Liver (tissue), 10 donors: ENCODE measurements at places on chromosomes 13 and 19. TPM values are rescaled to one million over a fixed set of nuclear protein-coding genes. Genes with fewer than 3 reads are reported as not detected.

The MBD3L3 gene
- polyA plus RNA-seq, result not detected

GRCh38 chr19:17121736-17122293 lies 46.2 kb downstream of the MYO9B start:
- H3K4me1 ChIP-seq, result no peaks in the 10 kb centered on the region
- no peak for DNase-seq
- no peaks in the 10 kb centered on the region for H3K27me3 ChIP-seq
- H3K27ac ChIP-seq, result no peak overlapping the region
- no peaks in the 10 kb centered on the region for H3K36me3 ChIP-seq

The CYP2F1 gene
- polyA plus RNA-seq, result not detected

DNA sequence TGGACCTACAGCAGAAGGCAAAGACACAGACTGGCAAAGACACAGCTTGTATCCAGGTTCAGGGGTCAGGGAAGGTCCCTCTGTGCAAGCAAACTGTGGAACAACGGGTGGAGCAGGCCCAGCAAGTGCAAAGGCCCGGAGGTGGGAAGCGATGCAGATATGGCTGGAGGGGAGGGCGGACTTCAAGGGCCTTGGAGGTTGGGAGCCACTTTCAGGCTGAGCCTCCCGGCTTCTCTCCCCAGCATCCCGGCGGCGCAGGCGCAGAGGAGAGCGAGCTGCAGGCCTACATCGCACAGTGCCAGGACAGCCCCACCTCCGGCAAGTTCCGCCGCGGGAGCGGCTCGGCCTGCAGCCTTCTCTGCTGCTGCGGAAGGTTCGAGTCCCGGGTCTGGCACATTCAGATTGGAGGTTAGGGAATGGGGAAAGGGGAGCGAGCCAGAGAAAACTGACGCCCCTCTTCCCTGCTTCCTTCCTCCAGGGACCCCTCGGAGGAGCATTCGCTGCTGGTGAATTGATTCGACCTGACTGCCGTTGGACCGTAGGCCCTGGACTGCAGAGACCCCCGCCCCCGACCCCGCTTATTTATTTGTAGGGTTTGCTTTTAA lies 2.1 kb upstream of the PNPLA6 start:
- H3K27me3 ChIP-seq, result no peaks in the 10 kb centered on the region
- no peak overlapping the region for H3K4me3 ChIP-seq
- H3K27ac ChIP-seq, result peak overlapping the region; percentile 84
- H3K36me3 ChIP-seq, result no peaks in the 10 kb centered on the region
- peaks cover 4% of the 10 kb centered on the region for H3K4me1 ChIP-seq

DNA sequence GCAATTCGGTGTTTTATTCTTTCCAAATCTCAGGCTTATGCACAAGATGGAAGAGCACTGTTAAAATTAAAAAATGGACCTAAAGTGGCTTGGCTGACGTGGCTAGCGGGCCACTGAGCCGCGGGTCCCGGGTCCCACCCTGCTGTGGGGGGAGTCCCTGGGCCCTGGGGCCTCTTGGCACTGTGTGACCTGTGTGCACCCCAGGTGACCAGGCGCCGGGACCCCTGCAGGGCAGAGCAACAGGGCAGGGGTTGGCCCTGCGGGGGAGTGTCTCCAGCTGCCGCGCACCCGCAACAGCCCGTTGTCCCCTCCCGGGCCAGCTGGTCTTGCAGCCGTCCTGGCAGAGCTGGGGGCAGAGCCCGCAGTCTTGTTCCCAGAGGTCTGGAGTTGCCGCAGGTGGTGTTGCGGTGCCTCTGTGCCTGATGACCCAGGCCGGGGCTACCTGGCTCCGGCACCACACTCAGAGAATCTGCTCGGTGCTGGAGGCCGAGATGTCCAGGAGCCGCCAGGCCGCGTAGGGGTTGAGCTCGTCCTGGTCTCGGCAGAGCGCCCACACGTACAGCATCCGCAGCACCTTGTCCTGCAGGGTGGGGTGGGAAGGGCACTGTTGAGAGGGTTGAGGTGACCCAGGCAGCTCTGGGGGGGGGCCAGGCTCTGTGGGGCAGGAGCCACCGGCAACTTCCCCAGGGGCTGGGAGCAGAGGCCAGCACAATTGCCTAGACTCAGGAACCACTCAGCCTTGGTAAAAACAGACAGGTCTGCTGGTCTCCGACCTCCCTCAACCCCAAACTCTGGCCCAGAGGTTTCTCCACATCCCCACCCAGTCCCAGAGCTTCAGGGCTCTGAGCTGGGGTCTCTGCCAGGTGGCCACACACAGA lies 1.0 kb upstream of the CTXN1 start:
- no peak overlapping the region for H3K27ac ChIP-seq
- no peak for DNase-seq
- peaks cover 9% of the 10 kb centered on the region for H3K4me1 ChIP-seq

The IL12RB1 gene
- 0.90 TPM for polyA plus RNA-seq

- H3K36me3 ChIP-seq, result no peaks in the 10 kb centered on the region
- no peak for DNase-seq
- no peak overlapping the region for H3K27ac ChIP-seq
- H3K4me1 ChIP-seq, result no peaks in the 10 kb centered on the region
Measured at GRCh38 chr19:31340042-31341025, 8.9 kb downstream of the TSHZ3 start.

- H3K27ac ChIP-seq, result no peak overlapping the region
- peaks cover 7% of the 10 kb centered on the region for H3K27me3 ChIP-seq
- H3K4me1 ChIP-seq, result peaks cover 4% of the 10 kb centered on the region
- no peaks in the 10 kb centered on the region for H3K36me3 ChIP-seq
- no peak for DNase-seq
Measured at GRCh38 chr19:40219721-40220276, 1.6 kb upstream of the TTC9B start.

DNA sequence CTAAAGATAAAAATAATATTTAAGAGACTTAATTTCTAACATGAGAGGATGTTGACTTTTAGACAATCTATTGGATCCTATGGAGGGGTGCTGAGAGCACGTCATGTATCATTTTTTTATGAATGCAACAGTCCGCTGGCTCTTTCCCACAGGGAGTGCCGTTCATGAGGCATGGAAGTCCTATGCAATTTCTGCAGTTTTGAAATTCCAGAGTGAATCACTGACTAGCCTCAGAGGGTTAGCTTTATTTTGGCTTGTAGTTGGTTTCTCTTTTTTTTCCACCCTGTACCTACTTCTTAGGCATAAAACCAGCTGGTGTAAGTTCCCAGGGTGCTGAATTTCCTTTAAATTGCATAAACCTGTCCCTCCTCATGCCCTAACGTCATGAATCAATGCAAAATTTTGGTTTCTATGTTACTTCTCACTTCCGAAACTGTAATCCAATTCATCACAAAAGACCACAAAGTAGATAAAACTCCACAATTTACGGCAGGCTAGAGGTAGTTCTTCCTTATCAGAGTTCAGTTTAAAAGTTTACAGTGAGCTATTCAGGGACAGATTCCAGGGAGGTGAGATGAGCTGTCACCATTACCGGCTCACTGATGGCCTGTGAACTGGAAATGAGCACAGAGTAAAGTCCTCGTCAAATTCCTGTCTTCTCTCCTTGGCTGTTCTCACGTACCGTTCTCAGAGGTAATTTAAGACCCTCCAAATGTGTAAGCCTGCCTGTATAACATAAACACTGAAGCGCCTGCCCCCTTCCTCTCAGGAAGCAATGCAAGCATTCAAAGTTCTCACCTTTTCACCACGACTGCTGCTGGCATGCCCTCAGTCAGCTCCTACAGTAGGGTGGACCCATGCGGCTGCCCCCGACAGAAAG lies 216.6 kb upstream of the SLC10A2 start:
- H3K27me3 ChIP-seq, result no peaks in the 10 kb centered on the region
- DNase-seq, result no peak
- H3K4me3 ChIP-seq, result no peak overlapping the region

GRCh38 chr13:53201454-53202225 lies 173.0 kb downstream of the OLFM4 start:
- no peak overlapping the region for H3K4me3 ChIP-seq
- H3K27ac ChIP-seq, result no peak overlapping the region
- peaks cover 6% of the 10 kb centered on the region for H3K27me3 ChIP-seq
- no peaks in the 10 kb centered on the region for H3K4me1 ChIP-seq
- no peak for DNase-seq

DNA sequence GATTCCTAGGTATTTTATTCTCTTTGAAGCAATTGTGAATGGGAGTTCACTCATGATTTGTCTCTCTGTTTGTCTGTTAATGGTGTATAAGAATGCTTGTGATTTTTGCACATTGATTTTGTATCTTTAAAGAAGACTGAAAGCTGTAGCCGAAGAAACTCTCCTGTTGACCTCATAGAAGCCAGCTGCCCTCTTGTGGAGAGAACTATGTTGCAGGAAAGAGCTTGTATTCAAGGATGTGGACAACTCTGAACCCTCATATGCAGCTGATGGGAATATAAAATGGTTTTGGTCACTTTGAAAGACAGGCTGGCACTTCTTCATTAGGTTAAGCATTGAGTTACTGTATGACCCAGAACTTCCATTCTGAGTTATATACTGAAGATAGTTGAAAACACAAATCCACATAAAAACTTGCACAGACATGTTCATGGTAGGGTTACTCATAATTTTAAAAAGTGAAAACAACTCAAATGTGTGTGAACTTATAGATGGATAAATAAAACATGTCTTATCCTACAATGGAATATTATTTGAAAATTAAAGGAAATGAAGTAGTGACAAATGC lies 65.8 kb upstream of the SLITRK6 start:
- H3K27me3 ChIP-seq, result no peaks in the 10 kb centered on the region
- no peak overlapping the region for H3K4me3 ChIP-seq
- no peaks in the 10 kb centered on the region for H3K4me1 ChIP-seq
- no peaks in the 10 kb centered on the region for H3K36me3 ChIP-seq
- no peak overlapping the region for H3K27ac ChIP-seq

DNA sequence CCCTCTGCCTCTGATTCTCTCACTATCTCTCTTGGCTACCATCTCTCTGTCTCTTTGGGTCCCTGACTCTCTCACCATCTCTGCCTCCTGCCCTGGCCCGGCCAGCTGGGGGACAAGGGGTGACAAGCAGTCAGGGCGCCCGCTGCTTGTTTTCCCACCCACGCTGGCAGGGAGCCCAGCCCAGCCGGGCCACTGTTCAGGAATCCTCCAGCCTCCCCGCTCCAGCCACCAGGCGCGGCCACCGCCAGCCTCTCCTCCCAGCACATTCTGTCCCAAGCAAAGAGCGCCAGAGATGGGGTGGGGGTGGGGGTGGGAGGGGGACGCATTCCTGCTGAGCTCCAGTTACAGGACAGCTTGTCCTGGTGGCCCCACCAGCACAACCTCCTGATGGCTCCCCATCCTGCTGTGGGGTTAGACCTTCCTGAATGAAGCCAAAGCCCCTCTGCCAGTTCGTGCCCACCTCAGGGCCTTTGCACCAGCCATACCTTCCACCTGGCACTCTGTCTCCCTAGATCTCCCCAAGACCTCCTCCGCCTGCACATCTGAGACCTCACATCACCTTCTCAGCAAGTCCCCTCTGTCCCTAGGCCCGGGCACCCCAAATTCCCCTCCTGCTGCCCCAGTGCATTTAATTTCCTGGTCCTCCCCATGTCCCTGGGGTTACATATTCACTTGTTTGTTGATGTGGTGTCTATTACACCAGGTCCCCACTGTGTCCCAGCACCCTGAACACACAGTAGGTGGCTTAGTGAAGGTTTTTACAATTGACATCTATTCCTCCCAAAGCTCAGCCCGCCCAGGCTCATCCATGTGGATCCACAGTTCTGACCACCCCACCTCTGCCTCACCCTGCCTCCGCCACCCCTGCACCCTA lies 12.5 kb downstream of the ARRDC2 start:
- H3K4me1 ChIP-seq, result peaks cover 29% of the 10 kb centered on the region
- no peaks in the 10 kb centered on the region for H3K27me3 ChIP-seq
- H3K27ac ChIP-seq, result peak overlapping the region; percentile 63
